Occipital lobe (tissue), 3 donors: ENCODE measurements at places on chromosomes 2 and 18.

GRCh38 chr2:226057914-226058313, 658.4 kb downstream of the NYAP2 start:
- DNase-seq: no peak

DNA sequence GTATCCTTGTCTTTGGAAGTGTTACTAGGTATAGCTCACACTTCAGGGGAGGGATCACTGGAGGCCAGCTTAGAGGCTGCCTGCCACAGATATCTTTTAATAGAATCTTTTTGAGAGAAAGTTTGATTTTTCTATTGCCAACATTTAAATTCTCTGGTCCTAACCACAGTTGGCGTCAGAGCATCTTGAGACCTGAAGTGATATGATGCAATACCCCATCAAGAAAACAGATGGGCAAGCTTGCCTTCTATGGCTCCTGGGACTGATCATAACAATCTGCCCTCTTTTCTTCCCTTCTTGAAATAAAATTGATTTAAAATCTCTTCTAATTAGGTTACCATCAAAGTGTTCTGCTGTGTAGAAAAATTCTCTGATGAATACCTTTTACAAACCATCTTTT, 105.5 kb upstream of the ACKR3 start:
- no peak for DNase-seq

DNA sequence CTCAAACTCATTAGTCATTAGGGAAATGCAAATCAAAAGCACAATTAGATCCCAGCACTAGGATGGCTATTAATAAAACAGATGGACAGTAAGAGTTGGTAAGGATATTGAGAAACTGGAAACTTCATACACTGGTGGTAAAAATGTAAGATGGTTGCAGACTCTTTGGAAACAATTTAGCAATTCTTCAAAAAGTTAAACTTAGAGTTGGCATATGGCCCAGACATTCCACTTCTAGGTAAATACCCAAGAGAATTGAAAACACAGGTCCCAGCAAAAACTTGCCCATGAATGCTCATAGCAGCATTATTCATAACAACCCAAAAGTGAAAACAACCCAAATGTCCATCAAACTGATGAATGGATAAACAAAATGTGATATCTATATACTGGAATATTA, 84.9 kb upstream of the ZFP36L2 start:
- DNase-seq: no peak

- no peak for DNase-seq
These were observed 2.6 kb downstream of the GRHL1 start for GRCh38 chr2:9954136-9954535.

DNA sequence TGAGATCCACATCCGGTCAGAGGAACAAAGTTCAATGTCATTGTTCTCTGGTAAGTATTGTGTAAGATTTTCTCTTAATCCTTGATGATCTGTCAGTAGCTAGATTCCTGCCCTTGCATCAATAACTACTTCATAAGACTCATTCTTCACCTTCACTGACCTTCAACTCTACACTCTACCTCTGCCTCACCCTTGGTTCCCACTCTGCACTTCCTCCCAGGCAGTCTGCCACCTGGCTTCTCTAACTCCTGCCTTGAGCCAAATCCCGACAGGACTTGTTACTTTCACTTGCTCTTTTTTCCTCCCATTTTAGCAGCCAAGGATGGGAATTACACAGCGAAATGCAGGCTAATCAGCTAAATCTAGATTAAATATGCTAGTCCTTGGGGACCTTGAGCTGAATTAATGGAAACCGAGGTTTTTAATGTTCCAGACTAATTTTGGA, 190.7 kb downstream of the DLGAP1 start:
- DNase-seq: no peak

GRCh38 chr2:40034198-40034597, 255.1 kb upstream of the THUMPD2 start:
- no peak for DNase-seq

DNA sequence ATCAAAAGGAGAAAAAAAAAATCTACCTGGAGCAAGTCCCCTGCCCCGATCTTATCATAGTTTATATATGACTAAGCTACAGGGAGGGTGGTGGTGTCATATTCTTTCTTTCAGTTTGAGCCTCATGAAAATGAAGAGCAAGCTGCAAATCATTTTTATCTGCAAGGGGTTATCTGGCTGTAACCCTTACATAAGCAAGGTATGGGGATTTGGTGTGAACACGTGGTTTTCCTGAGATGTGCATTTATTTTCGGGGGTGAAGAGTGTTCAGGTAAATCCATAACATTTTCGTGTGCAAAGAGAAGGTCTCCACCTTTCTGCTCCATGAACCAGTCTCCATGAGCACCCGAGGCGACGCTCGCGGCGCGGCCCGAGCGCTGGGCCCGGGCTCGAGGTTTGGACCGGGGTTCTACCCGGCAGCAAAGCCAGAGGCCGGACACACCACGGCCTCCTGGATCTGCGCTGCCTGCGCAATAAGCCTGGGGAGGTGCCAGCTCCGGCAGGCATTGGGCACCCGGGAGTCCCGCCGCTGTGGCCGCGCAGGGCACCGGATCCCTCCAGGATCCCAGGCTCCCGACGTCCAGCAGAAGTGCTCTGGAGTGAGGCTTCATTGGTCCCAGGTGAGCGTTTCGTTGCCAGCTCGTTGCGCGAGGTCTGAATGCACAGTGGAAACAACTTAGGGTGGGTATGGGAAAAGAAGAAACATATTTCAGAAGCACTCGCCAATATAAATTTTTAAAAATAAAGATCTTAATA, 36.1 kb upstream of the GPD2 start:
- DNase-seq: peak; percentile 73

DNA sequence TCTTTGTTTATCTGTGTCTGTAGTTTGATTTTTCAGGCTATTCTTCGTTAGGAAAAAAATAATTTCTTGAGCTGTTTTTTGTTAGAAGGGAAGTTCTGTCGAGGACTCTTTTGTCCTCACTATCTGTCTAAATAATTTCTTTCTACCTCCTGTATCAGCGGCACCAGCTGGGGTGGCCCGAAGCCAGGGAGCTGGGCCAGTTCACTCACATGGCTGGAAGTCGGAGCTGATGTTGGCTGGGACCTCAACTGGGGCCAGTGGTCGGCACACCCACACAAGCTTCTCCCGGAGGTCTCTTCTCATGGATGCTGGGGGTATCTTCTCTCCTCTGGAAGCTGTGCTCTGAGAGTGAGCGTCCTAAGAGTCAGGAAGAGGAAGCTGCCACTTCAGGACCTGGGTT, 8.0 kb upstream of the PDIA6 start:
- no peak for DNase-seq

- DNase-seq: no peak
These were observed 124.0 kb downstream of the PRELID3A start for GRCh38 chr18:12531749-12532148.

GRCh38 chr18:62325806-62326645, 916 bp downstream of the TNFRSF11A start:
- no peak for DNase-seq

GRCh38 chr2:18117592-18117991, 239.1 kb downstream of the KCNS3 start:
- DNase-seq: no peak

DNA sequence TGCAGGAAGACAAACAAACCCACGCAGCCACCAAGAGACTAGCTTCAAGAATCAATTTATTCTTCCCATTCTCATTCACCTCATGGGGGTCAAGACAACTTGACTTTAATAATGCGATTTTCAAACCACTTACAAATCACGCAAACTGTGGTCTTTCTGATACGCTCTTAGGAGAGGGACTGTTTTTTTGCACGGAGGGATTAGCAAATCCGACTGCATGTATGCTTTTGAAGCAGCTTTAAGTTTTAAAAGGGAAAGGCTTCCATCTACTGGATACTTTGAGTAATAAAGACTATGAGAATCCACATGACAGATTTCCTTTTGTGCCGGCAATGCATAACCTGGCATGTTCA, 322.9 kb upstream of the KCNJ3 start:
- no peak for DNase-seq

DNA sequence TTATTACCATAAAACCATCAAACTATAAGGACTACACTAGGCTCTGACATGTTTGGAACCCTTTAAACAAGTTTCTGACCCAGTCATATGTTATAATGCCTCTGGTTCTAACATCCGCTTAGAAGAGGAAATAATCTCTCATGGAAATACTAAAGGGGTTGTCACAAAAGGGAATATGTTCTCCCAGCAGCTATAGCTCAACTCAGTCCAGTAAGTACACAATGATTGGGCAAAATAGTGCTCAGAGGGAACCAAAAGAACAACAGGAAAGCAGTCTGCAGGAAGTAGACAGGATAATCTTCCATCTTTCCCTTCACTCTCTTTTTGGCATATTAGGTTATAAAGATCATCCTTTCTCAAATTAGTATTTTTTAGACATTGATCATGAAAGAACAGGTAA, 4.3 kb downstream of the SRBD1 start:
- no peak for DNase-seq

GRCh38 chr18:9613550-9614400, 584 bp downstream of the PPP4R1 start:
- DNase-seq: peak; percentile 41

- DNase-seq: no peak
These were observed 76.5 kb downstream of the NOL10 start for GRCh38 chr2:10613263-10613662.

GRCh38 chr2:24456599-24457556, 34.2 kb upstream of the NCOA1 start:
- peak; percentile 80 for DNase-seq

DNA sequence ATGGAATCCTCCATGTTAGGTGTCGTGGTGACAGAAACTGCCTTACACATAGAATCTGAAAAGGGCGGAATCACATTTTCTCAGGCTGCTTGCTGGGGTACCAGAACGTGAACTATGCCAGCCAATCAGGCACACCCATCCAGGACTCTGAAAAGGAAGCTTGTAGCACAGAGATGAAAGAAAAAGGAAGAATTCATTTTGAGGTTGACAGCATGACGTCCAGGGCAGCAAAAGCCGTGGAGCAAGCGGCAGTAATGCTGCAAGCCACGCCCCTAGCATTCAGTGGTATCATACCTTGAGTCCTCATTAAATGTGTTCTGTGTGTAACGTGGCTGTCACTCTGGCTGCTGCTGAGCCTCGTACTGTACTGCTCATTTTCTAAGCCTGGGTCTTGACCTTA, 304.0 kb downstream of the DYSF start:
- DNase-seq: no peak

DNA sequence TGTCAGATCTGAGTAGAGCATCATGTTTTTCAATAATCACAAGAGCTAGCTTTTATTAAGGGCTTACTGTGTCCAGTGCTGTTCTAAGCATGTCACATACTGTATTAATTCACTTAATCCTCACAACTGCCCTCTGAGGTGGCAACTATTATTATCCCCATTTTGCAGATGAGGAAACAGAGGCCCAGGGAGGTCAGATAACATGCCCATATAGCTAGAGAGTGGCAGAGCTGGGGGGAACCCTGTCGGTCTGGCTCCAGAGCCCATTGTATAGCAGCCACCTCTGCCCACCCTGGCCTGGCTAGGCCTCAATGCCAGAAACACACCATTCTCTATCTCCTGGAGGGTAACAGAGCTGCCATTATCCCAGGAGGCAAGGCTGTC, 113.2 kb downstream of the B3GNT2 start:
- no peak for DNase-seq

DNA sequence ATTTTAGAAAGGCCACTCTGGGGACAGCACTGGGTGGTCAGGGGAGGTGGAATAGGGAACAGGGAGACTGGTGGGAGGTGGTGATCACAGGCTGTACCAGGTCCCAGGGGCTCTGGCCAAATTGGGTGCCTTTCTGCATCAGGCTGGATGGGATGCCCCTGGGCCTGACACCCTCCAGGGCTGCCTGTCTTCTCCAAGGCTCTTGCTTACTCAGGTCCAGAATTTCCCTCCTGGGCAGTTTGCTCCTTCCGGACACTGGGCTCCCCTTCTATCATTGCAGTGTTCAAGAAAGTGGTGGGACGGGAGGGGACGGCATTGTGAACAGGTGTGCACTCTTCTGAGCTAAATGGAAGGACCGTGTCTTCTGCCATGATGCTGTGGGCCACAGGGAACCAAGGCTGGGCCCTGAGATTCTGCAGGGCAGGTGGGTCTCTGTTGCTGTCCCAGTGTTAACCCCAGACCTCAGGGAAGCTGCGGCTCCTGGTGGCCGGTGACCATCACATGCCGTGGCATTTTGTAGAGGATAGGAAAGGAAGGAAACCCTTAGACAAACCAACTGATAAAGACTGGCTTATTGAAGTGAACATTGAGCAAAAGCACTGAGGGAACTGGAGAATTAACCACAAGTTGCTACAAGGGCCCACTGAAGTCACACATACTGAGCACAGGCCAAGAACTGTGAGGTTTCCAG, 93.7 kb upstream of the HS6ST1 start:
- DNase-seq: no peak

GRCh38 chr18:2103299-2103698, 468.0 kb downstream of the METTL4 start:
- DNase-seq: no peak

- DNase-seq: no peak
These were observed 51.7 kb upstream of the OTOF start for GRCh38 chr2:26529406-26530239.

GRCh38 chr2:171583566-171583965, 61.3 kb downstream of the CYBRD1 start:
- DNase-seq: no peak

DNA sequence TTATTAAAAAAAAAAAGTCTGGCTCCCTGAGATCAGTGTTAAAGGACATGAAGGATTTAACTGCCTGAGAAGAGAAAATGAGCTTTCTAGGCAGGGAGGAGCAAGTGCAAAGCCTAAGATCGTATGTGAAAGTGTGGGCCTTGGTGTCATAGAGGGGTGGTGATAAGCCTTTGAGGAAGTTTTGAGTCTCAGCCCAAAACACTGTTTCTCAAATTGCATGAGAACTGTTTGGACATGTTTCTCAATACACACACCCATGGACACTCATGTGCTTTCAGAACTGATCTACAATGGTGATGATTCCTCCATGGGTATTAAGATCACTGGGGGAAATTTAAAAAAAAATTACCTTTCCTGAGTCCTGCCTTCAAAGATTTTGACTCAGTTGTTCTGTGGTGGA, 336.7 kb upstream of the RND3 start:
- no peak for DNase-seq

- peak; percentile 41 for DNase-seq
These were observed 132.1 kb upstream of the HAAO start for GRCh38 chr2:42924418-42924886.

DNA sequence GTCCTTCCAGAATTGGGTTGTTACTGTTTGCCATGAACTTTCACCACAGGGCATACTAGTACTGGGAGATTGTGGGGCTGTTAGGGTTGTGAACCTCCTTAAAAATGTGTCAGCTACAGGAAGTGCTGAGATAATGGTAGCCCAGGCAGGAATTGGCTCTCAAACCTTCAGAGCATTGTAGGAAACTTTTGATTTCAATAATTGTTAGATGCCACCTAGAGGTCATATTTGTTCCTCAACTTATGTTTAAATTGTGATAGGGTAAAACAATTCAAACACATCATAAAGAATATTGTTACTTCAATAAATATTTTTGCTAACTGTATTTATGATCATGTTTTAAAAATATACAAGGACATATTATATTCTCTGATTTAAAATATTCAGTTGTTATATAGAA, 594.6 kb downstream of the ADCYAP1 start:
- DNase-seq: no peak
